HS-5 (cell line): ENCODE measurements at places on chromosomes 6 and 20.

DNA sequence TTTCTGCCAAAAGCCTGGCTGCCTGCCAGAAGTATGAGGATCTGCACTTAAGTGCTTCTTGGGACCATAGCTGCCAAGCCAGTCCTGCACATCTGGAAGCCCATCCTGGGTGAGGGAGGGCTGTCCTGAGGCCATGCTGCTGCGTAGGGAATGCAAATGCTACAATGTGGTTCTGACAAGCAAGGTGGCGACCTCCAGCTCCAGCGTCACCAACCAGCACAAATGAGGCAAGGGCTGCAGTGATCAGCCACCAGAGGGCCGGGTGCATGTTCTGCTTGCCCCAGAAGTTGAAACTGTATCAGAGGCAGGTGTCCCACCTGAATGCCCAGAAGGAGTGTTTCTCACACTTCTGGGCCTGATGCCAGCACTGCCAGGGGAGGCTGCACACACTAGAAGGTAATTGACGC, 99.1 kb upstream of the KCNQ5 start:
- no peak for DNase-seq

GRCh38 chr20:44990425-44990824, 24.1 kb downstream of the STK4 start:
- DNase-seq = no peak

DNA sequence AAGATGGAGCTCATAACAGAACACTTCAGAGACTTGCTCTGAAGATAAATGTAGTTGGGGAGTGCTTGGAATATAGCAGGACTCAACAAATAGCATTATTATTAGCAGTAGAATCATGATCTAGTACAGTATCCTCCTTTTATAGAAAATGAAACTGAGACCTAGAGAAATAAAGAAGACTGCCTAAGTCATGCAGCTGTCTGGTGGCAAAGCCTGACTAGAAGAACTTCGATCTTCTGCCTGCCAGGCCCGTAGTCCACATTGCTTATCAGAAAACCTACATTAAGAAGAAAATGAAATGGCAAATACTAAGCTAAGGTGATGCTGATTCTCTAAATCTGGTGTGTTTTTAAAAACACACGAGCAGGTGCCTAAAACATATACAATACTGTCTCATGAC, 46.4 kb upstream of the DST start:
- DNase-seq = no peak

GRCh38 chr6:38806271-38806670, 91.2 kb downstream of the DNAH8 start:
- DNase-seq = no peak

DNA sequence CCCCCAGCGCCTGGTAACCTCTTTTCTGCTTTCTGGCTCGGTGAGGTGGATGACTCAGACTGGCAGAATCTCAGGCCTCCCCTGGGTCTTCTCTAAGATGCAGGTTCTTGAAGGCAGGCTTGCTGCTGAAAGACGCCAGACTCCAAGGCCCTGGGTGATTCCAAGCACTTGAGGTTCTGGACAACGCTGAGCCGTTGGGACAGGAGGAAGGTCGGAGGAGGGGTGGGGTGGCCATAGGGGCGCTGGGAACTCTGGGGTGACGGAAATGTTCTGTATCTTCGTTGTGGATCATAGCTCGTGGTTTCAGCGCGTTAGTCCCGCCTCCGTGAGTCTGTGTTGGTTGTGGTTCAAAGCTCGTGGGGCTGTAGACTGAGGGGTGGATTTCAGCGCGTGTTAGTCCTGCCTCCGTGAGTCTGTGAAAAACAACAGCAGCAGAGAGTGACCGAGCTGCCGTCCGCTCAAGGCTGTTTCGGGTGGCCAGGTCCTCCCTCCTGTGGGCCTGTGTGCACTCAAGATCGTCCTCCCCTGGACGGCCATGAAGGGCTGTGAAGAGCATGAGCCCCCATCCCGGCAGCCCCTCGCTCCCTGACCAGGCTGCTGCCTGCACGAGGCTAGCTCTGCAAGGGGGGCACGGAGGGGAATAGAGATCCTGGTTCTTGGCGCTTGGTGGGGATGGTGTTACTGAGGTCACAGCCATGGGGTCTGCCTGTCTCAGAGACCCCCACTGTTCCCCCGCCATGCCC, 7.7 kb downstream of the NTSR1 start:
- no peak for DNase-seq

GRCh38 chr20:61082720-61083119, 169.3 kb upstream of the CDH4 start:
- no peak for DNase-seq

DNA sequence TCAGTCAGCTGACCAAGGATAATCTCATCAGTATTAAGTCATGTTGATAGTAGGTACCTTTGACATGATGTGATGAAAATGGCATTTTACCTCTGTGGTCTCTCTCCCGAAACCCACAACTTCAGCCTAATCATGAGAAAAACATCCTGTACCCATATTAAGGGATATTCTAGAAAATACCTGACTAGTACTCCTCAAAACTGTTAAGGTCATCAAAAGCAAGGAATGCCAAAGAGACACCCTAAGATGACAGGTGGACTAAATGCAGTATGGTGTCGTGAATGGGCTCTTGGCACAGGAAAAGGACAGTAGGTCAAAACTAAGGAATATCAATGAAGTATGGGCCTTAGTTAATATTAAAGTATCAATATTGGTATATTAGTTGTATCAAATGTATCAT, 221.4 kb downstream of the PLCB1 start:
- no peak for DNase-seq

GRCh38 chr6:23690453-23691049, 435.5 kb upstream of the NRSN1 start:
- DNase-seq = no peak

- DNase-seq = peak; percentile 61
Observed at GRCh38 chr20:11852811-11853210, 64.9 kb upstream of the BTBD3 start.

DNA sequence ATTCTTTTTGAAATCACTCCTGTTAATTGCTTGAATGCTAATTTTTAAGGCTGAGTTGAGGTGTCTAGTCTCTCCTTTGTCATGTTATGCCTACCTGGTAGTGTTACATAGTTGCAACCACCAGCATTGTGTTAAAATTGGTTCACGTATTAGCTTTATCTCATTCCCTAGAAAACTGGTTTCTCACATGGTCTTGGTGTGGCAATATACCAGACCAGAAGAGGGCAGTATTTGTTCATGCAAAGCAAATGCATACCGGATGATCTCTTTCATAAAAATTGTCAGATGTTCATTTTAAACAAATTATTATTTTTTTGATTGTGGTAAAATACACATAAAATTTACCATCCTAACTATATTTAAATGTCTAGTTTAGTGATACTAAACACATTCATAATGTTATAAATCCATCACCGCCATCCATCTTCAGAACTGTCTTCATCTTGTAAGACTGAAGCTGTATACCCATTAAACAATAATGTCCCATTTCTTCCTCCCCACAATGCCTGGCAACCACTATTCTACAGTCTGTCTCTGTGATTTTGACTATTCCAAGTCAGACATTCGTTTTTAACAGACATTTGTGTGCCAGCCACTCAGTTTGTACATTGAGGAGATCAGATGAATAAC, 92.8 kb downstream of the ATRN start:
- no peak for DNase-seq

DNA sequence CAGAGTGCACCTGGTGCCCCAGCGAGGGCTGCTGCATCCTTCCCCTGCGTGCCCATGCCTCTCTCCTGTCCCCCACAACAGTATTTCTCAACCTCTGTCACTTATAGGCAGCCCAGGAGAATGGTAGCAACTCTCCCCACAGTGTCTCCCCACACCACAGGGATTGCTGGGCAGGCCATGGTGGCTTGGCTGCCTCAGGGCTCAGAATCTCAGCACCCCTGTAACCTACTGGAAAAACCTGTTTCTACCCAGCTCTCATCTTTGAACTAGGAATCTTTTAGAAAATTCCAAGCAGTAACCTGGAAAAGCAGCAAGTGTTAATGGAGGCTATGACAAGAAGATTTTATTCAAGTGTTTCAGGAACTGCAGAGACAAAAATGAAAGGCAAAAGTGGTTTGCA, 38.0 kb downstream of the CD164 start:
- DNase-seq = no peak

- DNase-seq = peak; percentile 43
Observed at GRCh38 chr6:156719720-156720563, 57.2 kb upstream of the ARID1B start.

GRCh38 chr6:18601516-18602020, 214.4 kb downstream of the RNF144B start:
- no peak for DNase-seq

DNA sequence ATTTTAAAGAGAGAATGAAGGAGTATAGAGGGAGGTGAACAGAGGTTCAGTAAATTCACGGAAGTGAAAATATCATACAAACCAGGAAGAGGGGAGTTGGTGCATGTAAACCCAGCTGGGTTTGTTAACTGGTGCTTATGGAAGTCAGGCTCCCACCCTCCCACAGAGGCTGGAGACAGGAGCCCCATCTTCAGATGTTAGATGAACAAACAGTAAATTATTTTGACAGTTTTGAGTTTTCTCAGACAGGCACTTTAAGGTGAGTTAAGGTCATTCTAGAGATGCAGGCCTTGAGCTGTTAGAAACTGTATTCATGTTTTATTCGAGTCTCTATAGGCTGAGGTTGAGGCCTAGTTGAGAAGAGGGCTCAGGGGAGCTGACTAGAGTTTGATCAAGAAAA, 41.8 kb upstream of the FUCA2 start:
- DNase-seq = no peak

GRCh38 chr6:150076196-150076893, 7.4 kb upstream of the ULBP3 start:
- no peak for DNase-seq
